ENCODE measurements at places on chromosomes 16 and 17.

DNA sequence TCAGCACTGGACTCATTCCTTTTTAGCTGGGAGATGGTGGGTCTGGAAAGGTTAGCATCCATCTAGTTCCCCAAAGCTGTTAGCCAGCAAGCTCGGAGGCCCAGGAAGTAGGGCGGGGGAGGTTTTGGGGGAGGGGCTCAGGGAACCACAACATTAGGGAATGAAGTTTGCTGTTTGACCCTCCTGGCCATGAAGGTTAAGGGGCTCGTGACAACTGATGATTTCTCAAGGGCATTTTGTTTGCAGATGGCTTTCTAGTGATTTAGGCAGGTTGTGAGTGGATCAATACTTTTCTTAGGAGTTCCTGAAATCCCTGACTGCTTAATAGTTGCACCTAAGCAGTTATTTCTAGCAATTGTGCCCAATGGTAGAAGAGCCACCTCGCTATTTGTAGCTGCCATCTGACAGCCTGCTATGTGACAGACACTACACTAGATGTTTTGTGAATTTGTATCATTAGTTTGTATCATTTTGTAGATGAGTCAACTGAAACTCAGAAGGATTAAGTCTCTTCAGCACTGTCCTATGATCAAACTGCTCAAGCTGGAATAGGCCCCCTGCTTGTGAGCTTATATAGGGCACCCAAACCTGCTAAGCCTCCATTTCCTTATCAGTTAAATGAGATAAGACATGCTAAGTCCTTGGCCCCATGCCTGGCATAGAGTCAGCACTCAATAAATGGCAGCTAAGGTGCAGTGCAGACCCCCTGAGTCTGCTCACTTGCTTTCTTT lies 146.4 kb downstream of the IRX3 start:
- no peak for DNase-seq

DNA sequence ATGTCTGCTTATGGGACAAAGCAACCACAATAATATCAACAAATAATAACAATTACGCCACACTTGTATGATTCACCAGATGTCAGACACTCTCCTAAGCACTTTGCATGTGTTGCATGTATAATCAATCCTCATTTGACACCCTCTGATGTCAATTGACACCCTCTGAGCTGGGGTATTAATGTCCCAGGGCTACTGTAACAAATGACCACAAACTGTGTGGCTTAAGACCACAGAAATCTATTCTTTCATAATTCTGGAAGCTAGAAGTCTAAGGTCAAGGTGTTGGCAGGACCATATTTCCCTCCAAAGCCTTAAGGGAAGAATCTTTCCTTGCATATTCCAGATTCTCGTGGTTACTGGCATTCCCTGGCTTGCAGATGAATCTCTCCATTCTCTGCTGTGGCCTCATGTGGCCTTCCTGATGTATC lies 112.7 kb downstream of the NPIPB5 start:
- DNase-seq, result no peak

DNA sequence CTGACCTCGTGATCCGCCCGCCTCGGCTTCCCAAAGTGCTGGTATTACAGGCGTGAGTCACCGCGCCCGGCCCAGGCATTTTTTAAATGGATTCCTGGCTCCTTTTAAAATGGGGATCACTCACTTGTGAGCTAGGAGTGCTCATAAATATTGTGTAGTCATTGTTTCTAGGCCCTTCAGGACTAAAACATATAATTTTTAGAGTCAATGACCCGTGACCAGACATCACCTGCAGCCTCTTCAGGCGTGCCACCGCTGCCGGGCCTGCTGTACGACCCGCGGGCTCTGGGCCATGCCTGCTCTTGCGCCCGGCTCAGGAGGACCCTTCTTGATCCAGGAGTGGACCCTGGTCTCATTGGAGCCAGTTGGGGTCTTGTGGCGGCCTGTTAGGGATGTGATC lies 30.8 kb downstream of the EFCAB5 start:
- DNase-seq, result no peak

- DNase-seq, result no peak
Observed at GRCh38 chr16:56370875-56371659, 54.3 kb downstream of the AMFR start.
